WTC11 (cell line): ENCODE measurements at places on chromosomes 2 and 18. TPM values are rescaled to one million over a fixed set of nuclear protein-coding genes. Genes with fewer than 3 reads are reported as not detected.

GAREM1 gene
- total RNA-seq = 7.0 to 7.7 TPM (median 7.4 TPM) in 3 replicates

PIEZO2 gene
- total RNA-seq = 10.7 to 16.9 TPM (median 15.1 TPM) in 3 replicates

EPB41L5 gene
- total RNA-seq = 34.9 to 40.0 TPM (median 37.7 TPM) in 3 replicates

TRIM43 gene
- total RNA-seq = 0.11 TPM in 1 of 3 replicates, not detected in the others

UGT1A9 gene
- total RNA-seq = not detected in 3 replicates

SERPINB7 gene
- not detected in 3 replicates for total RNA-seq

ERICH2 gene
- 1.1 to 1.6 TPM (median 1.1 TPM) in 3 replicates for total RNA-seq

CDH20 gene
- 0.16 to 0.39 TPM (median 0.16 TPM) in 3 replicates for total RNA-seq

SKA1 gene
- total RNA-seq = 15.7 to 18.6 TPM (median 18.1 TPM) in 3 replicates

GRCh38 chr2:225103737-225104141 is 61.5 kb upstream of the DOCK10 start:
- no peaks in the 10 kb centered on the region for H3K27me3 ChIP-seq
- 0 out of 2 replicates have a peak overlapping the region, but pooled peaks have one; percentile 24 for H3K27ac ChIP-seq
- H3K4me1 ChIP-seq = peaks cover 11% of the 10 kb centered on the region
- no peaks in the 10 kb centered on the region for H3K36me3 ChIP-seq
- no peak overlapping the region for H3K4me3 ChIP-seq
- DNase-seq = no peak

DNA sequence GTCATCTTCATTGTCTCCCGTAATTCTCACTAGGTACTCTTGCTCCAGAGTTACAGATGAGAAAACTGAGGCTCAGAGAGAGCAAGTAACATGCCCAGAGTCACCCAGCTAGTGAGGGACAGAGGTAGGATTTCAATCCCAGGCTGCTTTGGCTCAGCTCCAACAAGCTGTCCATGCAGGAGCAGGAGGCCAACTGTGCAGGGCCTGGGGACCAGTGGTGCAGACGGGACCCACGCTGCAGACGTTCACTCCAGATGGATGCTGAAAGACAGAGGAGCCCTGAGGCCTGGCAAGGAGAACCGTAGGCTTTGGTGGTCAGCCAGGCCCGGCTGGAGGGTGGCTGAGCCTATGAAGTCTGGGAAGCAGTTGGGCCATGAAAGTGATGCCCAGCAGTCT is 102.6 kb downstream of the MCFD2 start:
- no peak overlapping the region for H3K27ac ChIP-seq
- H3K27me3 ChIP-seq = no peaks in the 10 kb centered on the region
- peaks cover 4% of the 10 kb centered on the region; the same call in 1 of the 2 replicates for H3K4me1 ChIP-seq
- no peak for DNase-seq
- H3K4me3 ChIP-seq = no peak overlapping the region
- H3K36me3 ChIP-seq = no peaks in the 10 kb centered on the region

DNA sequence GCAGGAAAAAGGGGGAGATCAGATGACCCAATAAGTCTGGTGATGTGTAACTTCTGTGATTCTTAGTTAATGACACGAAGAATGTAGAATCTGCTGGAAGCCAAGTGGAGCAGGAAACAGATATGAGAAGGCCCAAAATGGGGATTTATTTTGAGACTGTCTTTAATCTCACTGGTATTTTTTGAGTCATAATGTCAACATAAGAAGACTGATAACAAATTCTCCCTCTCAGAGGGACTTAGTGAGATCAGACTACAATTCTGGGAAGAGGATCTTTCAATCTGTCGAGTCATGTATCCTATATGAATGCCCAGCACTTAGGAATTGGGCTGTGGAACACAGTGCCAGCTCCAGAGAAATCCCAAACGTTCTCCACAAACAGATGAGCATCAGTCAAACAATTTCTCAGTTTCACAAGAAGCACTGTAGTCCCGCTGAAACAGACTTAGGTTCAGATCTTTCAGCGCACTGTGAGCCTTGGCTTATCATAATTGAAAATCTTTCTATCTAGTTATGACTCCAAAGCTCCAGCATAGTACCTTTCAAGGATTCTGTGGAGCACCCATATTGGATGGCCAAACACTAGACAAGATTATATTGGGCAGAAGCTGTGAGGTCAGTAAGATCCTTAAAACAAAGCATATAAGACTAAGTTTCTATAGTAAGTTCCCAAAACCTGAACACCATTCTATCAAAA is 738.2 kb downstream of the LRP1B start:
- H3K4me1 ChIP-seq = no peaks in the 10 kb centered on the region
- H3K36me3 ChIP-seq = no peaks in the 10 kb centered on the region
- DNase-seq = no peak
- H3K4me3 ChIP-seq = no peak overlapping the region

DNA sequence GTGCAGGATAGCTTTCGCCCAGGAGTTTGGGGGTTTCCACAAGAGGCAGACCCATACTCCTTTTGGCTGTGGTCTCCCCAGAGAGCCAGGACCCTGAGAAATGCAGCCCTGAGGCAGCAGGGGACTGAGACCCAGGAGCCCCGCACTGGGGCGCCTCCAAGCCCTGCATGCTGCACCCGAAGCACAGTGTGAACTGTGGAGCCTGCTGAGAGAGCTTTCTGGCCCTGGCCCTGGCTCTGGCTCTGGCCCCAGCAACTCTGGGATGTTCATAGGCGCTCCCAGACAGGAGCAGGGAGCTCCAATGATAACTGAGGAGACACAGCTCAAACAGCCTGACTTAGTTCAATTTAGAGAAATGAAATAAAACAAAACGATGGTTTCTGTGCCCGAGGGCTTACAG is 96.4 kb upstream of the TEX51 start:
- DNase-seq = no peak
- no peak overlapping the region for H3K27ac ChIP-seq
- no peaks in the 10 kb centered on the region; the same call in 1 of the 2 replicates for H3K27me3 ChIP-seq

DNA sequence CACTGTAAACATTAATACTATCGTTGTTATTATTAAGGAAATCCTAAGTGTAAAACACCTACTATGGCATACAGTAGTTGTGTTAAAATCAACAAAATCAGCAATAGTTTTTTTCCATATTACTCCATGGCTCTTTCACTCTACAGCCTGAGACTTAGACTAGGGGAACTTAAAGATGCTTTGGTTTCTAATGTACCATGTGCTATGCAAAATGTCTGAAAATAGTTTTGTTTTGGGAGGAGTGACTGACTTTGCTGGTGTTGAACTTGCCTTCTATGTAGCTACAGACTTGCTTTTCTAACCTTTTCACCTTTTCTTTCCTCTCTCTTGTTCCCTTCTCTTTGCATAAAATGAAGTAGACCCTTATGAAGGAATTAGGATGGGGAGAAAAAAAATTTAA is 159.0 kb upstream of the CCDC195 start:
- H3K4me3 ChIP-seq = no peak overlapping the region

DNA sequence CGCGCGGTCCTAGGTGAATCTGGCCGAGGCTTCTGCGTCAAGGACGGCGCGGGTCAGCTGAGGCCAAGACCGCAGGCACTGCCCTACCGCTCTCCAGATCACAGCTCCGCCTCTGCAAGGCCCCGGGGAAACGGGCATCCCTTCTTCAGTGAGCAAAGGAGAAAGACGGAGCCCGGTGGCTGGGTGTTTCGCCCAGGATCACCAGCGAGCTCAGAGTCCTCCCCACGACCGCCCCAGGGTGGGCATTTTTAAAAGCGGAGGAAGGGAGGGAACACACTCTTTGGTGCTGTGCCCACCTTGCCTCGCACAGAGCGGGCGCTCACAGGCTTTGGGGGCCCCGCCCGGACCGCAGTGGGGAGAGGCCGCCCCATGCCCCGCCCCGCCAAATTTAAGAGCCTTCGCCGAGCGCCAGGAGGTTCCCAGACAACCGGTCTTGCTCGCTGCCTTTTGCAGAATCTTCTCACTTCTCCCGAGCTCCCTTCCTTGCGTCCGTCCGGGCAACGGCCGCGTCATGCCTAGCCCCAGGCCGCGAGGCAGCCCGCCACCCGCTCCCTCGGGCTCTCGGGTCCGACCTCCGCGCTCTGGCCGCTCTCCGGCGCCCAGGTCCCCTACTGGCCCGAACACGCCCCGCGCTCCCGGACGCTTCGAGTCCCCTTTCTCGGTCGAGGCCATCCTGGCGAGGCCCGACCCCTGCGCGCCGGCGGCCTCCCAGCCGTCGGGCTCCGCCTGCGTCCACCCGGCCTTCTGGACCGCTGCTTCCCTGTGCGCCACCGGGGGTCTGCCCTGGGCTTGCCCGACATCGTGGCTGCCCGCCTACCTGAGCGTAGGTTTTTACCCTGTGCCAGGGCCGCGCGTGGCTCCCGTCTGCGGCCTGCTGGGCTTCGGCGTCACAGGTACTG is at the start of gene NOTO:
Gene NOTO (plus strand): TSS at position 419 of the 899 bp plus-strand sequence. CDS start 93 bp downstream, at position 512.
- H3K4me3 ChIP-seq = peak within 1 kb of the TSS; percentile 61
- peak; percentile 65 for DNase-seq
- H3K4me1 ChIP-seq = peaks cover 8% of the 10 kb centered on the region
- no peak within 1 kb of the TSS for H3K27ac ChIP-seq
- H3K27me3 ChIP-seq = peaks cover 88% of the 10 kb centered on the region
- no peaks in the 10 kb centered on the region for H3K36me3 ChIP-seq

DNA sequence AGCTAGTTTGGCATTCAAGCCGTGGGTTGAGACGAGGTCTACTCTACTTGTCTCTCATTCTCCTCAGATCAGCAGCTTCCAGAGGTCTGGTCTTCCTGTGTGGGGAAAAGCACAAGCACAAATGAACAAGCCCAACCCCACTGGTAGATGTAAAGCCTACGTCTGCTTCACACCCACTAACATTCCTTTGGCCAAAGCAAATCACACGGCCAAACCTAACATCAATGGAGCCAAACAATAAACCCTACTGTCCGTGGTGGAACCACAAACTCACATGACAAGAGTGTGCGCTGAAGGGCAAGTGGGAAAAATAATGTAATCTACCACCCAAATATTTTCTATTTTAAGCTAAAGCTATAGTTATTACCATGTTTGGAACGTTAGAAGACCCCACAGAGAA is 179.3 kb upstream of the MGAT5 start:
- no peak for DNase-seq
- no peak overlapping the region for H3K4me3 ChIP-seq
- no peaks in the 10 kb centered on the region; the same call in 1 of the 2 replicates for H3K27me3 ChIP-seq

DNA sequence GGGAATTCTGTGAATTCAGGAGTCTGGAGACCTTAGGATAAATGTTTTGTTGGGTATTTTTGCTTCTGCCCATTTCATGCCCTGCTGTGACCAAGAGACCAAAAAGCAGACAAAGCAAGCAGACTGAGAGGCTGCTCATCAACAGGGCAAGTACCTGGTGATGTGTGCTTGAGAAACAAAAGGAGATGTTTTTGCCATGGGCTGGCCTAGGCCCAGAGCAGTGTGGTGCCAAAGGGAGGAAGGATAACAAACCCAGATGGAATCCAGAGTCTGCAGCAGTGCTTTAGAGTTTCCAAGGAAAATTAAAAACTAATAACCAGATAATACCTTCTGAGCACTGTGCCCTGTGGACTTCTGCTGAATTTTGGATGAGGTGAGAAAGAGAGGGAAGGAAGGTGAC is 538.4 kb downstream of the STK39 start:
- H3K27me3 ChIP-seq = no peaks in the 10 kb centered on the region
- no peak overlapping the region for H3K4me3 ChIP-seq
- DNase-seq = no peak
- peaks cover 4% of the 10 kb centered on the region for H3K4me1 ChIP-seq
- H3K36me3 ChIP-seq = peaks cover 6% of the 10 kb centered on the region

DNA sequence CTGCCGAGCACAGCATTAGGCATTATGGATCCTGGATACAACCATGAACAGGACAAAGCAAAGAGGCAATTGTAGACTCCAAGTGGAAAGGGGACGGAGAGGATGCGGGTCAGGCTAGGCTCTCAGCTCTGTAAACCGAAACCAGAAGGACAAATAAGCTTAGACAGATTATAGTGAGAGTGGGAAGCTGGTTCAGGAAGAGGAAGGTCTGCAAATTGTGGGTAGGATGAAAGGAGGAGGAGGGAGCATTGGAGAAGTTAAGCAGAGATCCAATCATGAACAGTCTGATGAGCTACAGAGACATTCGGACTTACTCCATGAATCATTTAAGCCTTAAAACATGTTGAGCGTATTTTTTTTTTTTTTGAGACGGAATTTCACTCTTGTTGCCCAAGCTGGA is 3.0 kb downstream of the MSH6 start:
- H3K36me3 ChIP-seq = peaks cover 15% of the 10 kb centered on the region
- DNase-seq = no peak
- peaks cover 3% of the 10 kb centered on the region; the same call in 1 of the 2 replicates for H3K27me3 ChIP-seq
- peak overlapping the region; percentile 84 for H3K4me3 ChIP-seq

DNA sequence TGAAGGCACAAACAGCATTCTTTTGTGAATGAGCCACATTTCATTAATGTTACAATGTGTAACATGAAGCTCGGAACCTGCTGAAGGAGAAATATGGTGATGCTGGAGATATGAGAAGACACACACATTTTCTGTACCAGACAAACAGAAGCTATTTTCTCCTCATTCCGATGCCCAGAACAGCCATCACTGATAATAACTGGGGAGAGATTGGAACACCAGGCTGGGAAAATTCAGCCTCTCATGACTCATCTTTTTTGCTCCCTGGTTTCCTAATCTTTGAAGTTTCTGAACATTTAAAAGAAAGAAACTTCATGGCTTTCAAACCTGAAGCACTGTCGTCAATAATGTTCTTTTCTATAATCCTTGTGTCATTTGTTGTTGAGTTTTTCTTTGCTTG is 110.9 kb downstream of the LYPD6 start:
- peaks cover 3% of the 10 kb centered on the region; the same call in 1 of the 2 replicates for H3K4me1 ChIP-seq
- H3K27me3 ChIP-seq = no peaks in the 10 kb centered on the region; the same call in 1 of the 2 replicates
- no peak for DNase-seq
- H3K4me3 ChIP-seq = no peak overlapping the region
- no peaks in the 10 kb centered on the region for H3K36me3 ChIP-seq
- H3K27ac ChIP-seq = no peak overlapping the region

DNA sequence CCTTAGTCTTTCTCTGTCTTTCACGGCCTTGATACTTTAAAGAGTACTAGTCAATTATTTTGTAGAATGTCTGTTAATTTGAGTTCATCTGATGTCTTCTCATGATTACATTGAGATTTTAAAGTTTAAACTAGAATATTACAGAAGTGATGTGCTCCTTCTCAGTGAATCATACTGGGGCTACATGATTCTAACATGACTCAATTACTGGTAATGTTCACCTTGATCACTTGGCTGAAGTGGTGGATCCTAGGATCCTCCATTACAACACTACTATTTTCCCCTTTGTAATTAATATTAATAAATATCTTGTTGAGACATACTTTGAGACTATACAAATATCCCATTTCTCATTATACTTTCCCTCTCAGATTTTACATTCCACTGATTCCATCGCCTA is 148.5 kb downstream of the CAMKMT start:
- no peaks in the 10 kb centered on the region for H3K36me3 ChIP-seq
- H3K4me3 ChIP-seq = no peak overlapping the region
- H3K27me3 ChIP-seq = no peaks in the 10 kb centered on the region
- no peak overlapping the region for H3K27ac ChIP-seq

DNA sequence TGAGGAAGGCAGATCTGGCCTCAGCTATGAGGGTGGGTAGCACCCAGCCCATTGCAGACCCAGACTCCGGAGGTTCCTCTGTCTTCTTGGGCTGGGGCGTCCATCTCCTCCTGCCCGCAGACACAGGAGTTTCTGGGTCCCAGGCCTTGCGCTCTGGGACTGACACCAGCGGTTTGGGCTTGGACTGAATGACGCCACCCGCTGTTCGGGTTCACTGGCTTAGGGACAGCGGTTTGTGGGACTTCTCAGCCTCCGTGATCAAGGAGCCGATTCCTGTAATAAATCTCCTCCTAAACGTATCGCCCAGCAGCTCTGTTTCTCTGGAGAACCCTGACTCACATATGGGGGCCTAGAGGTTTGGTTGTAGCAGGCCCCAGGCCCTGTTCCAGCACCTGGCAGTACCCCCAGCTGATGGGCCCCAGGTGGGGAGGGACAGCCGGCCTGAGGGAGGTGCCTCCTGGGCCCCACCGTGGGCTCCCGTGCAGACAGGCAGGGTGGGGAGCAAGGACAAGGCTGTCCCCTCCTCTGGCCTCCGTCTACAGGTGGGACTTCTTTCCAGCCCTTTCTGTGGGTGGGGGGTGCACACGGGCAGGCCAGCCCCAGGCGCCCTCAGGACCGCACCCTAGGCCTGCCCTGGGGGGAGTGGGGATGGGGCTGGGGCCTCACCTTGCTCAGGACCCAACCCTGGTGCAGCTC is 4.5 kb upstream of the AQP12A start:
- no peak for DNase-seq
- H3K36me3 ChIP-seq = no peaks in the 10 kb centered on the region
- peaks cover 3% of the 10 kb centered on the region; the same call in 1 of the 2 replicates for H3K27me3 ChIP-seq
- no peak overlapping the region for H3K4me3 ChIP-seq
